ENCODE measurements at places on chromosomes 11 and 22. TPM values are rescaled to one million over a fixed set of nuclear protein-coding genes. Genes with fewer than 3 reads are reported as not detected.

DNA sequence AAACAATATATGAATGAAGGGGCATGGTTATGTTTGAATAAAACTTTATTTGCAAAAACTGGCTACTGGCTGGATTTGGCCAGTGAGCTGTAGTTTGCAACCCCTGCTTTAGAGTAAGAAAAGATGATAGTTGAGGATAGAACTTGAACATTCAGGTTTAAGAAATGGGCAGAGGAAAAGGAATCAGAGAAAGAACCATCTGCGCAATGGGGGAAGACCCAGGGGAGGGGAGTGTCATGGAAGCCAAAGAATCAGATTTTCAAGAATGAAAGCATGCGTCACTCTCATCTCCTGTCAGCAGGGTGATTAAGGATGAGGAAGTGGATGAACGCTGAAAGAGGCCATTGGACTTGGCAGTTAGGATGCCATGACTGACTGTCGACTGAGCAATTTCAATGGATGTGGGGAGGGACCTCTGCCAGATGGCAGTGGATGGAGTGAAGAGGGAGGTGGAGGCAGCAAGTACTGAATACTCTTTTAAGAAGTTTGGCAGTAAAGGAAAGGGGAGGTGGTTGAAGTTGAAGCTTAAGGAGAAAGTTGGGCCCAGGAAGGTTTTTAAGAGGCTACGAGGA lies 21.2 kb downstream of the FAT3 start:
- no peak for DNase-seq

DNA sequence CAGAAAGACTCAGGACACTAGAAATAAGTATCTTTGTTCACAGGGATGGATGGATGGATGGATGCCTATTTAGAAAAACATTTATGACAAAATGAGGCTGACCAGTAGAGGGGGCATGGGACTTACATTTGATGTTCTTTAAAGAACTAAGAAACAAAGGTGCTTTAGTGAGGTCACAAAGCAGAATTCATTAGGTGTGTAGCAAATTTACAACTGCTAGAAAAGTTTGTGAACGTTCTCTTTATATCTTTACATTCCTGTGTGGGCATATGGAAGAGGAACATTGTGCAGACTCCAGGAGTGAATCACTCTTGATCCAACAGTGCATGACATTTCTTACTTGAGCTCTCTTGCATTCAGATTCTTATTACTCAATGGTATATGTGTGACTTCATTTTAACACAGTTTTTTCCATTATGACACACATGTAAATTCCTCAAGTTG lies 15.8 kb upstream of the SIK2 start:
- DNase-seq: peak; percentile 70

GRCh38 chr11:11403763-11404725 lies 51.0 kb upstream of the CSNK2A3 start:
- no peak for DNase-seq

GRCh38 chr11:46666516-46666915 lies 33.9 kb downstream of the ARHGAP1 start:
- DNase-seq: no peak

- no peak for DNase-seq
These were observed 689 bp upstream of the SART1 start for GRCh38 chr11:65960824-65961266.

DNA sequence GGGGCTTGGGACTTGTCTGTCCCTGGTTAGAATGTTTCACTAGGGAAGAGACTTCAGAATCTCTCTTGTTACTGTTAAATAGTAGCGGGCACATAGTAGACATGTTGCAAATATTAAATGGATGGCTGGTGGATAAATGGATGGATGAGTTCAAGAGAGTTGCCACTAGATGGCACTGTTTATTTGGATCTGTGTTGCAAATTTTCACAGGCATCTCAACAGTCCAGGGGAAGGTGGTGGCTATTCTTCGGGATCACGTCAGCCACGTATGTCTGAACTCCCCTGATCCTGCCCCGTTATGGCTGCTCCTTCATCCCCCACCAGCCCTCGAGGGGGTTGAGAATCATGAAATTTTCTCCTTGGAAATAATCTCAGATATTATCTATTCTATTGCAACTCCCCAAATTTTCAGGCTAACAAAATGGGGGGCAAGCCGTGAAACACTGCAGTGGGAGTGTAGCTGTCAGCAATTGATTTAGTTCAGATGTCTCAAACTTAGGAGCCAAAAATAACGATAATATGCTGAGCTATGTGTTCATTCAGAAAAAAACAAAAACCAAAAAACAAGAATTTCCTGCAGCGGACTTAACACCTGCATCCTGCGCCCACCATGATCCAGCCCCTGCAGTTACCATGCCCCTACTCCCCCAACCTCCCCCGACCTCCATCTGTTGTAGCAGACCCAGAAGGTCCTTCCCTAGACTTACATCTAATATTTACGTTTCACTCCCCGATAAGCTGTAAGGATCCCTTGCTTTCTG lies 29.1 kb upstream of the BIRC3 start:
- DNase-seq: peak; percentile 58

- DNase-seq: no peak
These were observed 6.5 kb downstream of the PANX2 start for GRCh38 chr22:50176850-50177536.

DNA sequence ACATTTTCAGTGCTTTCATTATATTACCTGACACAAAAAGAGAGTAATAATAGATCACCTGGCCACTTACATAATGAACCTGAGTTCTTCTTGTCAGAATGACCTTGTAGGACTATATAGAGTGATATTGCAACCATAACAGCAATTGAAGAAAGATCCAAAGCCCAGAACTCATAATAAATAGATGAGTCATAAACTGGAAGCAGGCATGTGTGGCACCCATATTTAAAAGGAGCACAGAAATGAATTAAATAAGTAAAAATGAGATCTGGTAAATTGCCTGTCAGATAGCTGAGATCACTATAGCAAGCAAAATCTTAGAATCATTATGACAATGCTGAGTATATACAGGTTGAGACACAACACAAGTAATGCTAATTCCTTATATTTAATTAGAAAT lies 331.8 kb downstream of the AASDHPPT start:
- DNase-seq: no peak

DNA sequence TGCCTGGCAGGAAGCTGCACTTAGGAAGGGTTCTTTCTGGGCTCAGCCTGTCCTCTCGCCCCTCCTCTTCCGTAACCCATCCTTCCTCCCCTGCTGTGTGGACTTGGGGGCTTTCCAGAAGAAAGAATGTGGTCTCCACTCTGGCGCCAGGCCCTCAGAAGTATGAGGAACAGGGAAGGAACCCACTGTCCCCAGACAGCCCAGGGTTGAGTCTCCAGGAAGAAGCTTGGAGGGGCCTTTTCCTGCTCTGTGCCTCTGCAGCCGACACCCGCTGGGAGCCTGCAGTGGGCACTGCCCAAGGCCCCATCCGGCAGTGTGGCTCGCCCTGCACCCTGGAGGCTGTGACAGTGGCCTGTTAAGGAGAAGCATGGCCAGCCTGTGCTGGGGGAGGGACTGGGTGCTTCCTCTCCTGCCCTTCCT lies 112.6 kb downstream of the ST3GAL4 start:
- no peak for DNase-seq

GRCh38 chr11:129655247-129655832 lies 160.3 kb upstream of the TMEM45B start:
- no peak for DNase-seq

- peak; percentile 23 for DNase-seq
These were observed 8.9 kb upstream of the SAMM50 start for GRCh38 chr22:43946384-43946667.

- no peak for DNase-seq
These were observed 29.4 kb downstream of the APOL1 start for GRCh38 chr22:36282328-36282831.

DNA sequence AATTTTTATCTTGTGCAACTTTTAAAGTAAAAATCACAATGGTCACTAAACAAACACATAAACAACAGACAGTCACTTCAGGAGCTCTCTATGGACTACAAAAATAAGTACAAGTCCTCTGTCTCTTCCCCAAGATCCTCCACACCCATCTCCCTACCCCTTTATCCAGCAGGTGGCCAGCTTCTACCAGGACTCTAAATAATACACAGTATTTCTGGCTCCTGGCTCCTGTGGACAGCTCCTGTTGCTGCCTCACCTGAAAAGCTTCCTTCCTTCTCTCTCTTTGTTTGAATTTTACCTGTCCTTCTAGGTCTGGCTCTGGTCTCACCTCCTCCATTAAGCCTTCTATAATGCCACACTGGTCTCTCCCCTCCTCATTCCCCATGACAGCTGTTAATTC lies 86.1 kb downstream of the CLPB start:
- DNase-seq: no peak

DNA sequence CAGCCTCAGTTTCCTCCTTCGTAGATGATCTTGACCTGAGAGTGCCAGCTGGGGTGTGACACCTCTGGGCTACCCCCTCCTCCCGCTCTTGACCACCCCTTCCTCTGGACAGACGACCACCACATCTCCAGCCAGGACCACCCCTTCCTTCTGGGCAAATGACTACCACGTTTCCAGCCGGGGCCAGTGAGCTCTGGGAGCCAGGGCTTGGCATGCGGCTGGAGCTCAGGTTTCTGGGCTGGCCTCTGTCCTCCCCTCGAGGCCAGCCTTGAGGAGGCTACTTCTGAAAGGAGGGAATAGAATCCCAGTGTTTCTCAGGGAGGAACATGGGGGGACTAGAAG lies 120.9 kb downstream of the KCNQ1OT1 start:
- DNase-seq: no peak

GRCh38 chr22:38861927-38862326 lies 10.1 kb downstream of the CBX6 start:
- no peak for DNase-seq

DNA sequence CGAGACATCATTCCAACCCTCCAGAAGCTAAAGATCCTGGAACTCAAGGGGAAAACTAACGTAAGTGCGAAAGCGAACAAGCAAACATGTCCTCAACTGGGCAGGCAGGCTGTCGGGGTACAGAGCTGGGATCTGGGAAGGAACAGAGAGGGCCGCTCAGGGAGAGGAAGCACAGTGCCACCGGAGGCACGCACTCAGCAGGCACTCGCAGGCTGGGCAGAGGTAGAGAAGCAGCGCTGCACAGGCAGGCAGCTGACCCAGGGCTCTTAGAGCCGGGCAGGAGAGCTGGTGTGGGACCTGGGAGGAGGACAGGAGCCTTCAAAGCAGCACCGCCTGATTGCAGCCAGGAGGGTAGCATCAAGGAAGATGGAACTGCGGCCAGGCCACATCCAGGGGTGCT lies 62.2 kb downstream of the MICAL3 start:
- no peak for DNase-seq

- DNase-seq: no peak
These were observed 152.8 kb downstream of the CHST1 start for GRCh38 chr11:45512471-45513148.

GRCh38 chr11:97894978-97895377 lies 1125.8 kb upstream of the CNTN5 start:
- DNase-seq: no peak

DNA sequence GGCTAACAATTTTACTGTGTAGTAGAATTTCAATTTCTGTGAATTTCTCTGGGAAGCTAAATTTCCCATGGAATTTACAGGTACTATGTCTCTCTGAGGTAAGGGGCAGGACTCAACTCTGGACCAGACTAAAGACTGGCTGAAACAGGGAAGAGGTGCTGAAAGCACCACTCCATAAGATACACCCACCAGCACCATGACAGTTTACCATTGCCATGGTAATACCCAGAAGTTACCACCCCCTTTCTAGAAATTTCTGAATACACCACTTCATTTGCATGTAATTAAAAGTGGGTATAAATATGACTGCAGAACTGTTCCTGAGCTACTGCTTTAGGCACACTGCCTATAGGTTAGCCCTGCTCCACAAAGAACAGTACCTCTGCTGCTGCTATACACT lies 274.1 kb downstream of the TTC28 start:
- no peak for DNase-seq

DNA sequence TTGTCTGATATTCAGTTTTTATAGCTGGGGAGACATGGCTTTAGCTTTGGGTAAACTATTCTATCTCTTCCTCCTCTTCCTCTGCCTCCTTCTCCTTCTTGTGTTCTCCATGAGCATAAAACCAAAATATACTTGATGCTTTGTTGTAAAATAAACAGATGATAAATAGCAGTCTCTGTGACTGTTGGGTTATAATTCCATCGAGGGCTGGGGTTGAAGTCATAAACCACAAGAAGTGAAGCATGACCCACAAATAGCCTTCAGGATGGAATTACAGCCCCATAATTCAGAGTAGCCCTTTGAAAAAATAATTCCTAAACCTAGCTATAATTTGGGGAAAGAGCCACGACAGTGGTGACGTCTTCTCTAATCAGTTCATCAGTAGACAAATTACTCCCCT lies 177.7 kb downstream of the SNX19 start:
- DNase-seq: no peak

DNA sequence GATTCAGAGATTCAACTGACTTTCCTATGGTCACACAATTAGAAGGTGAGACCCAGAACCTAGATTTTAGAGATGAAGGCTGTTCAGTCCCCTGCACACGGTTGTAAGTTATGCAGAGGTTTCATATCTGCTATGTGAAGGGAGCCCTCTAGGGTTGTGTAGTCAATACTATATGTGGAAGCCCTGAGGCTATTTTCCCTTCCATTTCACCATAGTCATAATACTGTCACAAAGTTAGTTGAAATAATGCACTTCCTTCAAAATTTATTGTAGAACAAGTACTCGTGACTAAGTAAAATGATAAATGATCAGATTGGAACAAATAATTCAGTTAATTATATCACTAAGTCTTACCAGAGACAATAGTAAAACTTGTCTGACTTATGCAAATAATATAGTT lies 48.8 kb downstream of the ENDOD1 start:
- no peak for DNase-seq

DNA sequence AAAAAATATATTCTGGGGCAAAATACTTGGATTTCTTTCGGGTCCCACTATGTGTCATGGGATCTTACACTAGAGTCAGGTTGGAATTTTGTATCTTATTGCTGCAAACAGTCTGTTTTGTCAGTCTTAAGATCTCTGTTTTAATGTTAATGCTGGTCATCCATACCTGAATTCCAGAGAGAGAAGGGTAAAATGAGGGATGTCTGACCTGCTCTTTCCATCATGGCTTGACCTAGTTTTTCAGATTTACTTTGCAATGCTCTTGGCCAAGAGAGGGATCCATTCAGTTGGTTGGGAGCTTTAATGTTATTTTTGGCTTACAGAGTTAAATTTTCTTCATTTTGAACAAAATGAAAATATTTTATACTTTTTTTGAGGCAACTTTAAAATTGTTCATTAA lies 117.2 kb downstream of the CASP12 start:
- DNase-seq: no peak

GRCh38 chr22:20089977-20090729 lies 10.1 kb downstream of the DGCR8 start:
- DNase-seq: no peak

Gene OR56A5
- total RNA-seq: not detected

Gene TMEM45B
- total RNA-seq: not detected

Gene CDC42BPG
- total RNA-seq: 1.2 TPM

Gene MS4A4A
- not detected for total RNA-seq

Gene OR8D4
- not detected for total RNA-seq

Gene OOSP1
- not detected for total RNA-seq

Gene HPX
- not detected for total RNA-seq
